ENCODE measurements at places on chromosomes 6 and 20. TPM values are rescaled to one million over a fixed set of nuclear protein-coding genes. Genes with fewer than 3 reads are reported as not detected.

Gene GPX5
- total RNA-seq, result not detected

Gene CLVS2
- total RNA-seq, result not detected

Gene WFDC5
- not detected for total RNA-seq

Gene HSF2
- total RNA-seq, result 16.7 TPM

Gene ULBP1
- not detected for total RNA-seq

Gene CCR6
- not detected for total RNA-seq
